ENCODE measurements at places on chromosomes 4 and X.

- H3K4me1 ChIP-seq = peaks cover 45% of the 10 kb centered on the region
- peak; percentile 71 for DNase-seq
- no peaks in the 10 kb centered on the region for H3K36me3 ChIP-seq
- no peaks in the 10 kb centered on the region for H3K27me3 ChIP-seq
- H3K27ac ChIP-seq = no peak overlapping the region
- H3K4me3 ChIP-seq = no peak overlapping the region
Observed at GRCh38 chr4:80500613-80501012, 165.1 kb downstream of the CFAP299 start.

DNA sequence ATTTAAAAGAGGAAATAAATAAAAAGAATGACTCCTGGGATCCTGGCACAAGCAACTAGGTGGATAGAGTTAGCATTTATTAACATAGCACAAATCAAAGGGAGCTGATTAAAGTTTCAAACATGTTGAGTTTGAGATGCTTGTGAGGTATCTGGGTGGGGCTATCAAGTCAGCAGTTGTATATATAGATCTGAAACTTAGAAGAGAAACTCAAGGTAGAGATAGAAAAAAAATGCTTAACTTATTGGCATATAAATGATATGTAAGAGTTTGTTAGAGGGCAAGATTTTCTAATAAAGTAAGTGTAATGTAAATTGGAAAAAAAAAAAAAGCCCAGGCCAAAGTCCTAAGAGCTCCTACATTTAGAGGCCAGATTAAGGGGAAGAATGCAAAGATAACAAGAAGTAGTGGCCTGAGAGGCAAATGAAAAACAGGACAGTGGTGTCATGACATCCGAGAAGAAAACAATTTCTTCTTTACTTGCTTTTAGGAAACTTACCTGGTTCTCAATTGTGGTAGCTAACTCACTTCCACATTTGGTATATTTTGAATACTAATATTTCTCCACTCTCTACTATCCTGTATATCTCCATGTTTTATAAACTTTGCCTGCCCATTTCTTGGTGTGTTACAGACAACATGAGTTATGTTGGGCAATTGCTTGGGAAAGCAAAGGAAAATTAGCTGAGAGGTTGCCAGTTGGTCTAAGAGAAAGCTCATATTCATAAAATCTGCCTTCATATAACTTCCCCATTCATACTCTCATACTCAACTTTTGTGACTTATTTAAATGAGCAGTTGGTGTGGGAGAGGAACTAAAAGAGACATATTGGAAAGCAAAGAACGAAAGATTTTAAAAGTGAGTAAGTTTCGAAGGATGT is 169.2 kb downstream of the PARM1 start:
- no peaks in the 10 kb centered on the region for H3K36me3 ChIP-seq
- H3K4me3 ChIP-seq = no peak overlapping the region
- H3K27ac ChIP-seq = no peak overlapping the region
- DNase-seq = no peak

- H3K4me1 ChIP-seq = no peaks in the 10 kb centered on the region
- H3K4me3 ChIP-seq = no peak overlapping the region
- H3K27me3 ChIP-seq = no peaks in the 10 kb centered on the region
- H3K27ac ChIP-seq = no peak overlapping the region
- DNase-seq = no peak
- no peaks in the 10 kb centered on the region for H3K36me3 ChIP-seq
Observed at GRCh38 chrX:67750694-67751093, 206.9 kb downstream of the AR start.

DNA sequence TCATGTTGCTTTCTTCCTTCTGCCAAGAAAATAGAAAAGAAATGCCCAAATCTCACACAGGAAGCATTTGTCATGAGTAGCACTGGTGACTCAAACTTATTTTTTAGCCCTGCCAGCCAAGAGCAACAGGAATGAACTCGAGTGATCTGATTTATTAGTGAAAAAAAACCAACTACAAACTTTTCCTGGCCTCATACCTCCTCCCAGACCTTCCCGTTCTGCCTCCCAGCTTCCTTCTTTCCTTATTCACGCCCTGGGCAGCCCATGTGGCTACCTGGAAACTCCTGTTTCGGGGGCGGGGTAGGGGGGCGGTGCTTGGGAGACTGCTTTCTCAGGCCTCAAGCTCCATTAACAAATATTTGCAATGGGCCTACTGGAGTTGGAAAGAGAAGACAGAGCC is 178.5 kb downstream of the NHS start:
- H3K36me3 ChIP-seq = no peaks in the 10 kb centered on the region
- no peaks in the 10 kb centered on the region for H3K27me3 ChIP-seq
- H3K27ac ChIP-seq = no peak overlapping the region

DNA sequence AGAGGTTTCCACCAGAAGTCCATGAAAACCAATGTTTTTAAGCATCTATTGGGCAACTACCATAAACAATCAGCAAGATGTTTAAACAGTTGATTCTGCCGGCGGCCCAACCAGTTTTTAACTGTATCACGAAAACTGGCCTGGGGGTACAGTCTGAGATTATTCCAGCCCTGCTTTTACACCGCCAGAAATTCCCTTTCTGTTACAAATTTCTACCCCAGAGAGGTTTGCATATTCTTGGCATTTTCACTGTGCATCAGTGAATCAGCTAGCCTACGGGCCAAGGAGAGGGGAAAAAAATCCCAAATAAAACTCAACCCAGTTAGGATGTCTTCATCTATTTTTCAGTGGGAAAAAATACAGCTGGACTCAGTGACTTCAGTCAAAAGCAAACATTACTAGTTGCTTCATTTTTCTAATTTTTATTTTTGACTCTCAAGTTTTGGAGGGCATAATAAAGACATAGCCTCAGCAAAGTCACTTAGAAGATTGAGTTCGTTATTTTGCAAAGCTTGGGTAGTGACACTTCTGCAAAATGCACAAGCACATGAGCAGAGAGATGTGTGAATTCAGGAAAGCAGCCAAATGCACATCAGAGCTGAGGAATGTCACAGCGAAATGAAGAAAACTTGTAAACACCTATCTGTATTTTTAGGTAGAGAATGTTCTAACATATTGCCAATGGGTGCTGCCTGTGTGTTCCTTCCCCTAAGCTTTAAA is 167.8 kb upstream of the GK2 start:
- H3K4me1 ChIP-seq = no peaks in the 10 kb centered on the region
- no peak overlapping the region for H3K4me3 ChIP-seq
- DNase-seq = no peak
- no peaks in the 10 kb centered on the region for H3K27me3 ChIP-seq
- H3K36me3 ChIP-seq = no peaks in the 10 kb centered on the region

DNA sequence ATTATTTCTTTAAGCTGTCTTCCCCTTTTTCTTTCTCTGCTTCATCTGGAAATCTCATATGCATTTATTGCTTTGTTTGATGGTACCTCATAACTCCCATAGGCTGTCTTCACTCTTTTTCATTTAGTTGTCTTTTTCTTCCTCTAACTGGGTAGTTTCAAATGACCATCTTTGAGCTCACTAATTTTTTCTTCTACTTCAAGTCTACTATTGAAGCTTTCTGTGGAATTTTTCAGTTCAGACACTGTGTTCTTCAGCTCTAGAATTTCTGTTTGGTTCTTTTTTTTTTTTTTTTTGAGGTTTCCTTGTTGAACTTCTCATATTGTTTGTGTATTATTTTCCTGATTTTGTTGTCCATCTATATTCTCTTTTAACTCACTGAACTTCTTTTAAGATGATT is 23.0 kb downstream of the CASK start:
- no peak overlapping the region for H3K4me3 ChIP-seq
- no peak overlapping the region for H3K27ac ChIP-seq
- DNase-seq = no peak
- no peaks in the 10 kb centered on the region for H3K36me3 ChIP-seq

DNA sequence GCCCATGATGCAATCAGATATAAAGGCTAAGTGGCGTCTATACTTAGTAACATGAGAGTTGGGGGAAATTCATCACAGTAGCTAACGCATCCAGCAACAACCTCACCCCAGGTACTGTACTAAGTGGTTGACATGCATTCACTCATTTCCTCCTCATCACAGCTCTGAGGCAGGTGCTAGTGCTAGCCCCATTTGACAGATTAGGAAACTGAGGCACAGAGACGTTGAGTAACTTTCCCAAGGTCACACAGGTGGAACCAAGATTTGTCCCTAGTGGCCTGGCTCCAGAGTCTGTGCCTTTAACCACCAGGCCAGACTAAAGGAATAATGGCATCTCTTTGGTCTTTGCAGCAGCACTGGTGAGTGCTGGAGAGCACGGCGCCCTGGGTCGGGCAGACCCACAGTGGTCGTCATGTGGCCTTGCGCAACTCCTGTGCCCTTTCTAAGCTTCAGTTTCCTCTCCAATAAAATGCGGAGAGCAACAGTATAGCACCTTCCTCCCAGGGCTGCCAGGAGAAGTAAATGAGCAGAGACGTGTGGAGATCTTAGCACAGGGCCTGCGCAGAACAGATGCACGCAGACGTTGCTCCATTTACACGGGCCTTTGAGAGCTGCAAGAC is 186.4 kb downstream of the BCOR start:
- no peak overlapping the region for H3K27ac ChIP-seq
- H3K36me3 ChIP-seq = no peaks in the 10 kb centered on the region
- H3K4me1 ChIP-seq = no peaks in the 10 kb centered on the region
- no peaks in the 10 kb centered on the region for H3K27me3 ChIP-seq
- no peak overlapping the region for H3K4me3 ChIP-seq

GRCh38 chr4:141630854-141631253 is 5.5 kb upstream of the IL15 start:
- H3K36me3 ChIP-seq = no peaks in the 10 kb centered on the region
- no peak overlapping the region for H3K4me3 ChIP-seq
- no peak for DNase-seq

DNA sequence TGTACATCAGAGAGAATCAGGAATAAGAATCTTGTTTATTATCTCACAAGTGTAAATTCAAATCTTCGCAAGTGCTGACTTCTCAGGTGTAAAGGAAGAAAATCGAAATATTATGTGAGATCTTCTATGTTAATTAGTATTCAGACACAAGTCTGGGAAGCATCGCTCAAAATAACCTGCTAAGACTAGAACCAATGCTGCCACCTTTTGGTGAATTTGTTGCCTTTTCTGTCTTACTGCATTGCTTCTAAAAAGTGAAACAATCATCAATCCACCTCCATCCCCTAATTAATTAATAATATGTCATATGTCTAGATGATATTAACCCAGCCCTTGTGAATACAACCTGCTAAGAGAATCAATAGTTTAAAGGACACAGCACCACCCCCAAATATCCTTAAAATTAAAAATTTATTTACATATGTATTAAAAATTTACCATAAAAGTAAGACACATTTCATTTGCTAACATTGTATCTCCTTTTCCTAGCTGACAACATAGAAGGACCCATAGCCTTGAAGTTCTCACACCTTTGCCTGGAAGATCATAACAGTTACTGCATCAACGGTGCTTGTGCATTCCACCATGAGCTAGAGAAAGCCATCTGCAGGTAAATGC is 3.5 kb downstream of the EPGN start:
- no peaks in the 10 kb centered on the region for H3K36me3 ChIP-seq
- no peaks in the 10 kb centered on the region for H3K27me3 ChIP-seq
- DNase-seq = peak; percentile 36
- H3K27ac ChIP-seq = no peak overlapping the region

DNA sequence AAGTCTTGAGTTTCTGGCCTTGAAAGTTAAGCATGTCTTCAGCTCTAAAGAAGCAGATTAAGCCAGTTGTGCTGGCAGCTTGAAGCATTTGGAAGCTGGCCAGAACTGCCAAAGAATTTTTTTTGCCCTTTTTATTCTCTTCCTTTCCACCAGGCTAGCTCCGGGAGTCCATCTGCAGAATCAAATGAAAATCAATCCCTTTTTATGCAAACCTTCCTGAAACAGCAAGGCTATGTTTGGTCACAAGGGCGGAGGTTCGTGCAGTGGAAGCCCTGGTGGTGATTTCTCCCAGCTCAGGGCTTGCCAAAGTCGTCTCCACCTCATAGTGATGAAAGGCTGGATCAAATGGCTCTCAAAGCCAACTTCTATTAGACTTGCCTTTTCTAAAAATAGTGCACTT is 21.6 kb upstream of the C4orf54 start:
- no peak overlapping the region for H3K27ac ChIP-seq
- no peaks in the 10 kb centered on the region for H3K36me3 ChIP-seq
- DNase-seq = no peak
- H3K27me3 ChIP-seq = no peaks in the 10 kb centered on the region
- no peaks in the 10 kb centered on the region for H3K4me1 ChIP-seq

- H3K4me1 ChIP-seq = peaks cover 2% of the 10 kb centered on the region
- H3K4me3 ChIP-seq = no peak overlapping the region
- no peak for DNase-seq
- no peak overlapping the region for H3K27ac ChIP-seq
- no peaks in the 10 kb centered on the region for H3K36me3 ChIP-seq
Observed at GRCh38 chr4:184349283-184350039, 124.9 kb downstream of the IRF2 start.

- H3K27ac ChIP-seq = no peak overlapping the region
- no peaks in the 10 kb centered on the region for H3K36me3 ChIP-seq
- DNase-seq = no peak
Observed at GRCh38 chrX:83771664-83772063, 89.3 kb upstream of the CYLC1 start.
